Cardiac muscle cell (in vitro differentiated cells and primary cell): ENCODE measurements at places on chromosomes 1 and 21.

GRCh38 chr1:92310185-92310597 is 11.3 kb downstream of the RPAP2 start:
- peak; percentile 54 for DNase-seq

DNA sequence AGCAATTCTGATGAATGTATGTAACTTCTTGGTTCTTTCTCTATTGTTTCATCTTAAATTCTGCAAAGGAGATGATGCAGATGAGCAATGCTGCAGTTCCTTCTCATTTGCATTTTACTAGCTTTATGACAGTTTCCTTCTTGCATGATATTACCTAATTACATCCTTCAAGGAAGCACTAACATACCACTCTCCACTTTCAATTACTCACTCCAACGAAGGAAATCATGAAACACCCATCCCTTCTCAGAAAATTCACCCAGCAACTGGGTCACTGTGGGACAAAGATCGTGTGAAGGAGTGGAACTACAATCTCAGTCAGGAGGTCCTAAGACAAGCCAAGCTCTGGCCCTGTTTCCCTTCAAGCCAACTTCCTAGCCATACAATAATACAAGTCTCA is 142.3 kb downstream of the CHD1L start:
- DNase-seq = no peak

DNA sequence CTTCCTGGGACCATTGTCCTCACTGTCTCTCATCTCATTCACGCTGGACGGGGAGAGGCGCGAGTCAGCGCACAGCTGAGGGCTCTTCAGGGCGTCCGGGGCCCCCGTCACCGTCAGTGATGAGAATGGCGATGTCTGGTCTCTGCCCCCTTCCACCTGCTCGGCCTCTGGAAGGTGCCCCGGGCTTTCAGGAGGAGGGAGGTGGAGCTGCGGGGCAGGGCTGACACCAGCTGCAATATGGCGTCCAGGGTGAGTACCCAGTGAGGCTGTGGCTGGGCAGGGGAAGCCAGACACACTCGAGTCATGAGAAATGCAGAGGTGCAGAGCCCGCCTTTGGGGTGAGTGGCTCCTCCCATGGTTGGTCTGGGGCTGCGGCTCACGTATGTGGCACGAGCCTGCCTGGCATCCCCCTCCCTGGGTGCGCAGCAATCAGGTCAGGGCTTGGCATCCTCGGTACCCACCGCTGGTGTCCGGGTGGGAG is 15.1 kb downstream of the MORN1 start:
- DNase-seq = no peak

GRCh38 chr1:33039840-33040239 is 3.2 kb upstream of the AK2 start:
- DNase-seq = no peak

DNA sequence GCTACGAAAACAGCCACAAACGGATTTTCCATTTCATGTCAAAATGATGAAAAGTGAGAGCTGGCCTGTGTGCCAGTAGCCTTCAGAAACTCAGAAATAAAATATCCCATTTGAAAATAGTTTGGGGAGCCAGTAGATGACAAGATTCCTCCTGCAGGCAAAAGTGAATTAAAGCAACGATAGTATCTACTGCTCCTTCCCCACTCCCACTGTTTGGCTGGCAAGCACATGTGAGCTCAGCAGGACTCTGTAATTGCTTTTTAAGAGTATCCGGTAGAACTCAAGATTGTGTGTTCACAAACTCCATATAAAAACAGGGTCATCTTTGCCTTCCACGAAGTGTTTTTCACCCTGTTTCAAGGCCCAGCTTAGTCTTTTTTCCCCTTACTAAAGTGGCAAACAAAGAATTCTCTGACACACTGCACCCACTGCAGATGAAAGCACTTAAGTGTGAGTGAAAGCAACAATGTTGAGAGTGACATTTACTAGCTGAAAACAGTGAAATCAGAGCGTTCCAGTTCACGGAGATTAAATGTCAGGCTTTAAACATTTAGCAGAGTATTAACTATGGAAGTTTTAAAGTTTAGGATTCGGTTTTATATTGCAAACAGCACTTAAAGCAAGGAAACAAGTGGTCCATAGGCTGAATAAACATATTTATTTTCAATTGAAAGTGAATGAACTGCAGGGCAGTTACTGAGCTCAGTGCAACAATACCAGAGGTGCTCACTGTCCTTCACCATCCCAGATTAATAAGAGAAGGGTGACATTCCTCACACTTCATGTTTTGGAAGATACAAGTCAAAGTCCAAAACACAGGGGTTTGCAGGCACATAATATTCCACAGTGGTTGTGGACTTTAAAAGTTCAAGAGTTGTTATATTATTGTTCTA is 70.0 kb downstream of the ALG14 start:
- DNase-seq = no peak

DNA sequence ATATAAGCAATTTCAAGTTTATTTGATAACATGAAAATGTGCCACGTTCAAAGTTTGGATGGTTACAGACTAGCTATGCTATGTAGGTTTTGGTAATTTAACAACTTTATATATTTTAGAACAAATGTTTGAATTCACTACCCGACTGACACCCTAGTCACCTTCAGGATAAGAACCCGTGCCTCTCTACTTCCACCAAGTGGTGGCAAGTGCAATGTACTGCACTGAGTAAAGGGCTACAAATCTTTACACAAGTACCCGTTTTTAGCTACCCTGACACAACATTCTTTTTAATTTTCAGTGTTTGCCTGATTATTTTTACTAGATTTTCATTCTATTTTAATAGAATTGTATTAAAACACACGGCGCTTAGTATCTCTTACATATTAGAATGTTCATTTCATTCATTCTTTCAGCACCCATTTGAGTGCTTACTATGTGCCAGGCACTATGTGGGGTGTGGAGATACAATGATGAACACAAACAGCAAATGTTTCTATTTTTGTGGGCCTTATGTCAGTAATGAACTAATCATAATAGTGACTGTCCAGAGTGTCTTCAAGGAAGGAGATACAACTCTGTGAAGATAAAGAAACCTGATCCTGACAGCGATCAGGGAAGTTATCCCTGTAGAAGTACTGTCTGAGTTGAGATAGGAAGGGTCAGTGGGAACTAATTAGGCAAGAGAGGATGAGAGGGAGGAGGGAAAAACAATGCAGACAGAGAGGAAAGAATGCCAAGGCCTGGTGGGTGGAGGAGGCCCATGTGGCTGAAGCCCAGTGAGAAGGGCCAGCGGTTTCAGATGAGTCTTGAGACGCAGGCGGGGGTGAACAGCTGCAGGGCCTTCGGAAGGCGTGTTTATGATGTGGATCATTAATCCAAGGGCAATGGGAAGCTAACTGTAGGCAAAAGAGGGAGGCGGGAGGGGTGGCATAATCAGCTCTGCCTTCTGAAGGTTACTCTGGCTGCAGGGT is 3.8 kb downstream of the LCA5L start:
- peak; percentile 68 for DNase-seq

DNA sequence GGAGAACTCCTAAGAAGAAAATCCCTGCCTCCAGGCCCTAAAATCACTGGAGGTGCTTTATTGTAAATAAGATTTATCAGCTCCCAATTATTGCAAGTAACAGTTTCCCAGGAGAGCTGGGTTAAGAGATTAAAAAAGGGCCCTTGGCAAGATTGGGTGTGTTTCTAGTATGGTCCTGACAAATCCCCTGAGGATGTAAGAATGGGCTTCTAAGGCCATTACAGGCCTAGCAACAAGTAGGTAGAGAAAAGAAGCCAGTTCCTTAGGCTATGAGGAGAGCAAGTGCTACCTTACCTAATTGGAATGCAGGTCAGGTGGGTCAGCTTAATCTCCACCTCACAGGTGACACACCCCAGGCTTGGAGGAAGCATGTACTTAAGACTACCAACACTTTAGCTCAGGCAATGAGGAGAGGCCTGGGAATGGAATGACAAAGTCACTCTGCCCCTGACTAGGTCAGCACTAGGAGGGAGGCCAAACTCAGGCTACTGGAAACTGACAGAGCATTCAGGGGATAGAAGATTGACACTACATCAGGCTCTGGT is 6.8 kb upstream of the OTUD7B start:
- no peak for DNase-seq

DNA sequence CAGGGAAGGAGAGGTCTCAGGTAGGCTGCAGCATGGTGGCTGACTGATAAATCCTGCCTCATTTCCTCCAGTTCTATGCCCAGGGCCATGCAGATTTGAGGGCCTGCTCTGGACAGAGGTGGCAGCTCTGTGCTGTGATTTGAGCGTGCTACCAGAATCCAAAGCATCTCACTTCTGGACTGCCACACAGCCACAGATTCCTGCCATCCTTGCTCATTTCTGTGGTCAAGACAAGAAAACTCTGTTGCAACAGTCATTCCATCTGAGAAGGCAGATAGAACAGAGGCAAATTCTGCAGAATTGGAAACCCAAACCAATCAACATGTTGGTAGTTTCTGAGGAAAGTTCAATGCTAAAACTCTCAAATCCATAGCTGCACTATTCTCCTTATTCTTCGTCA is 102.8 kb upstream of the GALNT2 start:
- DNase-seq = no peak

DNA sequence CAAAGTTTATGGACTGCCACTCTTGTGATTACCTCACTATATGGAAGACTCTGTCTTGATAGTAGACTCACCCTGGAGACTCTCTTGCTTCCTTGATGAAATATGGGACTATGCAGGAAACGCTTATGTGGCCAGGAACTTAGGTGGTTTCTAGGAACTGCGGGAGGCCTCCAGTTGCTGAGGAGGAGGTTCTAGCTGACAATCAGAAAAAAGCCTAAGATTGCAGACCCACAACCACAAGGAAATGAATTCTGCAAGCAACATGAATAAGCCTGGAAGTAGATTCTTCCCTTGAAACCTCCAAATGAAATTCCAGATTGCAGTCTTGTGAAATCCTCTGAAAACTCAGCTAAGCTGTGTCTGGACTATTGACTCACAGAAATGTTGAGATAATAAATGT is 88.9 kb upstream of the COL11A1 start:
- peak; percentile 38 for DNase-seq

DNA sequence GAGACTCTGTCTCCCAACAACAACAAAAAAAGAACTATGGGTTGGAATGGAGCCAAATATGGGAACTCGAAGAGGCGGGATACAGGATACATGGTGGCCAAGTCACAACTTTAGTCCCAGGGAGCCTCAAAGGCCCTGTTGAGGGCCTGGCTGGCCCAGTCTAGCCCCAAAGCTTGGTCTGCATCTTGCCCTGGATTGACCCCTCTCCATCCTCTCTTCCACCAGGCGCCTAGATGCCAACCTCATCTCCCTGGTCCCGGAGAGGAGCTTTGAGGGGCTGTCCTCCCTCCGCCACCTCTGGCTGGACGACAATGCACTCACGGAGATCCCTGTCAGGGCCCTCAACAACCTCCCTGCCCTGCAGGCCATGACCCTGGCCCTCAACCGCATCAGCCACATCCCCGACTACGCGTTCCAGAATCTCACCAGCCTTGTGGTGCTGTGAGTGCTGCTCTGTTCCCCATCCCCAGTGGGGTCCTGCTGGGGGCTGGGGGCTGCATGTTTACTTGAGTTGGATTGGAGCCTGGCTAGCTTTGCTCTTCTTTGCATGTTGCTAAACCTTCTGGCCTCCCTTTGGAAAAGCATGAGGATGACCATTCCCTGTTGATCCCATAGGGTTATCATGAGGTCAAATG is 65.5 kb downstream of the UBE2T start:
- no peak for DNase-seq

GRCh38 chr1:180262628-180263488 is 32.8 kb downstream of the LHX4 start:
- no peak for DNase-seq

DNA sequence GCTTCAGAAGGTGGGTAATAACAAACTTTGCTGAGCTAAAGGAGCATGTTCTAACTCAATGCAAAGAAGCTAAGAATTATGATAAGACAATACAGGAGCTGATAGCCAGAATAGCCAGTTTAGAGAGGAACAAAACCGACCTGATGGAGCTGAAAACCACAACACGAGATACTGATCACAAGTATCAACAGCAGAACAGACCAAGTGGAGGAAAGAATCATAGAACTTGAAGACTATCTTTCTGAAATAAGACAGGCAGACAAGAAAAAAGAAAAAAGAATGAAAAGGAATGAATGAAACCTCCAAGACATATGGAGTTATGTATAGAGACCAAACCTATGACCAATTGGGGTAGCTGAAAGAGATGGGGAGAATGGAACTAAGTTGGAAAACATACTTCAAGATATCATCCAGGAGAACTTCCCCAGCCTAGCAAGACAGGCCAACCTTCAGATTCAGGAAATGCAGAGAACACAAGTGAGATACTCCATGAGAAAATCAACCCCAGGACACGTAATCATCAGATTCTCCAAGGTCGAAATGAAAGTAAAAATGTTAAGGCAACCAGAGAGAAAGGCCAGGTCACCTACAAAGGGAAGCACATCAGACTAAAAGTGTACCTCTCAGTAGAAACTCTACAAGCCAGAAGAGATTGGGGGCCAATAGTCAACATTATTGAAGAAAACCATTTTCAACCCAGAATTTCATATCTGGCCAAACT is 20.5 kb downstream of the CD84 start:
- no peak for DNase-seq

- DNase-seq = no peak
Observed at GRCh38 chr1:1425426-1425752, 4.3 kb upstream of the ANKRD65 start.

DNA sequence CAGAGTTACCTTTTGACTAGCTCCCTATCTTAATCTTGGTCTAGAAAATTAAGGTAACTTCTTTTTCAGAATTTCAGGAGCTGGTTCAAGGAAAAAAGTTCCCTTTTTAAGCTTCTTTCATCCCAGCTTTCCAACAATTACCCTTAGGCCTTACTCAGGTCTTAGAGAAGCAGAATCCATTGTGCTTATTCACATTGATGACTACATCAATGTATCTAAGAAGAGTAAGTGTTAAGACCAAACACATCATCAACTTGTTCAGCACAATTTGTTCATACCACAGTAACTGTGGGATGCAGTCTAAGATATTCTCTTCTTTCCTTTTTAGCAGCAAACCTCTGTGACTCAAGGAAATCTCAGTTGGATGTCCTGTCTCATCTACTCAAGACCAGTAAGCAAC is 4.1 kb downstream of the MRPL9 start:
- no peak for DNase-seq

DNA sequence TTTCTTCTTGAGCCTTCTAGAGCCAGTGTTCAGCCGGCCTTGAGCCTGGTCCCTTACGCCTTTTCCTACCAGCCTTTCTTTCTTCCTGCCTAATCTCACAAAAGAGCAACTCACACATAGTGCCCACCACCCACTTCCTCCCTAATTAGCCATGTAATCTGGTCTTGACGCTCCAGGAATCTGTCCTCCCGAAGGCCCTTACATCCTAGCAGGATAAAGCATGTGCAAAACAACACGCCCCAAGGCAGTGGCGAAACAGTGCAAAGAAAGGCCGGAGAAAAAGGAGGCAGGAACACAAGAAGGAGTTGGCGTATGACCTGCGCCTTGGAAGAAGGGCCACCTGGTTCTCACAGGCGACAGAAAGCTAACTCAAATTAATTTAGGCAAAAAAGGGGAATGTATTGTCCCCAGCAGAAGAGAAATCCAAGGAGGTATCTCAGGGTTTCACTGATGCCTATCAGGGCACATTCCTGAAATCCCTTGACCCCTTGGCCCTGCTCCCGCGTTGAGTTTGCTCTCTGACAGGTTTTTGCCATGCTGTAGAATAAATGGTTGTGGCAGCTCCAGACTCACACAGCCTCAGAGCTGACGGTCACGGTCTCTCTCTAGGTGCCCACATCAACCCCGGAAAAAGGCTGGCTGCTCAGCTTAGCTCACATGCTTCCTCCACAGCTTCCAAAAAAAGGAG is 79.0 kb downstream of the ZNF281 start:
- peak; percentile 11 for DNase-seq

- no peak for DNase-seq
Observed at GRCh38 chr1:26556111-26556510, 26.6 kb downstream of the RPS6KA1 start.

- no peak for DNase-seq
Observed at GRCh38 chr21:46254208-46254975, 25.8 kb upstream of the LSS start.
